NCI-H748 treated with DMSO at 0.1 percent for 48 hours (cell line): ENCODE measurements at places on chromosomes 1 and 21.
A peak's percentile ranks its signal among the peaks of the same experiment; 100 is the strongest.

GRCh38 chr1:6584126-6585080 lies 4.6 kb downstream of the ZBTB48 start:
- DNase-seq = no peak

- DNase-seq = no peak
Measured at GRCh38 chr1:242237051-242237450, 238.2 kb upstream of the MAP1LC3C start.

DNA sequence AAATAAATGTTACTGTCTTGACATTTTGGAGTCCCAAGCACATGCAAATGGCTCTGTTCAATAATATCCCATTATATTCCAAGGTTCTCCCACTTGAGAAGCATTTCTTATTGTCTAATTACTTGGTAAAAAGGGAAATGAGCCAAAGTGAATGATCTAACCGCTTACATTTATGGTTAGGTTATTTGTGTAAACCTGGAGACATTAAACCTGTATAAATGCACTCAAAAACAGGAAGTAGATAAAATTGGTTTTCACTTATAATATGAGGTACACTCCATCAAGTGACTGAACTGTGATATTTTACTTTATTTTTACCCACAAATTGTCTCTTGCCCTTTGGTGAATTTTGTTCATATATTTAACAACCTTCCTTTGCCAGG lies 26.8 kb downstream of the KIF1B start:
- DNase-seq = no peak

DNA sequence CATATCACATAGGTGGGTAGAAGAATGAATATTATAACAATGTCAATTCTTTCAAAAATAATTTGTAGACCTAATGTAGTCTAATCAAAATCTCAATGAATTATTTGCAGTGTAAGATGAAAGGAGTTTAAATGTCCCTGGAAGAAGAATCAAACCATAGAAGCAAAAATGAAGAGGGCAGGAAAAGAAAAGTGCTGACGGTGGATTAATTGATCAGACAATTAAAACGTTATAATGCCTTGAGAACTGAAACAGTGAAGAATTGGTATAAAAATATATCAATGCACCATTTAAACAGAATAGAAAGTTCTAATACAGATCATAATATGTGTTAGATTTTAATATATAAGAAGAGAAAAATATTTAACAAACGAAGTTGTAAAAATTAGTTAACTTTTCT lies 109.8 kb downstream of the TYW3 start:
- no peak for DNase-seq

DNA sequence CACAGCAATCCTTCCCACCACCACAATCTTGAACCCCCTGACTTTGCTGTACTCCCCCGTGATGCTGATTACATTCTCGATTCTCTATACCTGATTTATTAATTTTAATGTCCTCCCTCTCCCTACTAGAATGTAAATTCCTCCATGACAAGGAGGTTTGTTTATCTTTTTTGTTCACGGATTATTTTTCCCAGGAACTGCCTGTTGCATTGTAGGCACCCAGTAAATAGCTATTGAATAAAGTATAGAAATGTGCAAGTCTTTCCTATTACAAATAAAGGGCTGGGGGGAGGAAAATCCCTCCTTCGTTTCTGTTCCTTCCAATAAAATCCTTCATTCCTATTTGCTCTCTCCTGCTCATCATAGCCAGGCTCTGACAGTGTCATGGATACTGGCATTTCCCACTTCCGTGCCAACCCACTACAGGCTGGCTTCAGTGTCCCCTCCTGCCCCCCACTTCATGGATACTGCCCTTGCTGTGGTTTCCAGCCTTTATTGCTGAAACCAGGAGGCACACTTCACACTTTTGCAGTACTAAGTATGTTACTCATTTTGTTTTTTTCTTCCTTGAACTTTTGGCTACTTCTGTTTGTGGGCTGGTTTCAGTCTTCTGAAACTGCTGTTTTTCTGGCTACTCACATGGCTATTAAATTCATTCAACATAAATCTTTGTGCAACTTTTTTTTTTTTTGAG lies 7.5 kb downstream of the KIF1B start:
- no peak for DNase-seq

GRCh38 chr1:244011786-244012185 lies 39.3 kb upstream of the ZBTB18 start:
- DNase-seq = no peak

DNA sequence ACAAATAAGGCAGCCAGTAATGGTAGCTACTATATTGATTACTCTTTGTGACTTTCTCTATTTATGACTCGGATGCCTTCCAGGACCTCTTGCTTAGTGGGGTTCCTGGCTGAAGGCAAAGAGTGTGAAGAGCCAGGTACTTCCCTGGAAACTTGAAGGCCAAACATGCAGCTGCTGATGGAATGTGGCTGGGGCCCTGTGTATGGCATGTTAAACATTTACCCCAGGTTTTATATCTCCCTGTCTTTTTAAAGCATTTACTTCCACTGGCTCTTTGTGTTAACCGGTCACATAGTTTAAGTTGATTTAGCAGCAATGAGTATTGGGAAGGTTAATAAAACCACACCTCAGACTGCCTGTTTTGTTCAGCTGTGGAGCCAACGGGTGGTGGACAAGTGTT lies 45.7 kb upstream of the PAXBP1 start:
- DNase-seq = no peak

DNA sequence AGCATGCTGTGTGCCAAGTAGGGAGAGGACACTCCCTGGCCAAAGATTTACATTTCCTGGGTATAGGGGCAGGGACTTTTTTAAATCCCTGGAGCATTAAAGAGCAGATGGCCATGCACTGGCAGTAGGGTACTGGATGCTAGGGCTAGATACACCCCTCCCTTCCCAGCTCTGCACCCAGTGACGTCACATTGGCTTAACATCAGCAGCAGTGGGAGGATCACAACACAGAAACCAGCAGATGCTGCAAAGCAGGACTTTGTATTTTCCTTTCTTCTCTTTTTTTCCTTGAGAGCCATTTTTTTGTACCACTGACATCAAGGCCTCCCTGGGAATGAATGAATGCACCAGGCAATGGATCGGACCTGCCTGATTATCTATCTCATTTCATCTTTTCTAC lies 243.0 kb downstream of the KAZN start:
- DNase-seq = no peak

DNA sequence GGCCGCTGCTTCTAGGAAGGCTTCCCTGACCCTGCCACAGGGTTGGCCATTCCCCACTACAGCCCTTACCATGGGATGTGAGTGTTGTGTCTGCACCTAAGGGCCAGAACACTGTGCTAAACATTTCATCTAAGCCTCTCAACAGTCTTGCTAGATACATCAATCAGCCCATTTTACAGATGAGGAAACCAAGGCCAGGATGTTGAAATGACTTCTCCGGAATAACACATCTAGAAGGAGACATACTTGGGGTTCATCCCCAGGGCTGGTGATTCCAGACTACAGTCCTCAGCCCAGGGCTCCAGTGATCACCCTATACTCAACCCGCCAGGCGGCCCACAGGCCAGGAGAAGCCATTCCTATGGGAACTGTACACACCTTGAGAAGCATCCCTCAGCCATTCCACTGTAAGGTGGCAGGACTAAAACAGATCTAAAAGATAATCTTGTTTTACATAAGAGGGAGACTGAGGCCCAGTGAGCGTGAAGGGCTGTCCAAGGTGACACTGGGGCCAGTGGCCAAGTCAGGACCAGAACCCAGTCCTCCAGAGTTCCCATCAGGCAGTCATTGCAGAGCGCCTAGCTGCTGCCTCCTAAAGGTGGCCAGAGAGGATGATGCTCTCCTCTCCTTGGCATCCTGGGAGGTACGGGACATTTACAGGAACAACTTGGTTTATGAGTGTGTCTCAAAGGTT lies 119.5 kb downstream of the GLIS1 start:
- DNase-seq = no peak

GRCh38 chr1:3851292-3851691 lies 5.7 kb downstream of the CEP104 start:
- DNase-seq = no peak

DNA sequence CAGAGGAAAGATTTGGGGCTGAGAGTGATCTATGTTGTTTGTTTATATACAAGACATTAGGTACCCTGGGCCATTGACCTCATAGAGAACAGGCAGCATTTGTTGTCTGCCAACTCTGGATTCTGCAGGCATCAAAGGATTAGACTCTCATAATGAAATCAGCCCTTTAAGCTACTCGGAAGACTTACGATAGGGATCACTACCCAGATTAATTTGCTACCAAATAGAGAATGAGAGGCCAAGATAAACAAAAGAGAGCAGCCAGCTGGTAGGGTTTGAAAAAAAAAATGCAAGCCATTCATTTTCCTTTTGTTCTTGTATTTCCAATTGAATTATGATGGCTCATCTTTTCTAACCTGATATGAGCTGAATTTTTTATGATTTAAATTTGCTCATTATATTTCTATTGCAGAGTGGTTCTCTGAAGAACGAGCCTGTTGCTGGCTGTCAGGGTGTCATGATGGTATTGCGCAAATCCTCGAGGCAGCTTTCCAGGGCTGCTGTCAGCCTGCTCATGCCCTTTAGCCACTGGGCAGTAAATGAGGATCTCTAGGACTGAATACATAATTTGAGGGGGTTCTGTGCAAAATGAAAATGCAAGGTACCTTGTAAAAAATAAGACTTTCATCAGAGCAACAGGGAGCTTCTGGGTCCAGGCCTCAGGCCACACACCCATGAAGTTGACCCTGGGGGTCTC lies 116.4 kb upstream of the KCNJ15 start:
- DNase-seq = peak; percentile 80

DNA sequence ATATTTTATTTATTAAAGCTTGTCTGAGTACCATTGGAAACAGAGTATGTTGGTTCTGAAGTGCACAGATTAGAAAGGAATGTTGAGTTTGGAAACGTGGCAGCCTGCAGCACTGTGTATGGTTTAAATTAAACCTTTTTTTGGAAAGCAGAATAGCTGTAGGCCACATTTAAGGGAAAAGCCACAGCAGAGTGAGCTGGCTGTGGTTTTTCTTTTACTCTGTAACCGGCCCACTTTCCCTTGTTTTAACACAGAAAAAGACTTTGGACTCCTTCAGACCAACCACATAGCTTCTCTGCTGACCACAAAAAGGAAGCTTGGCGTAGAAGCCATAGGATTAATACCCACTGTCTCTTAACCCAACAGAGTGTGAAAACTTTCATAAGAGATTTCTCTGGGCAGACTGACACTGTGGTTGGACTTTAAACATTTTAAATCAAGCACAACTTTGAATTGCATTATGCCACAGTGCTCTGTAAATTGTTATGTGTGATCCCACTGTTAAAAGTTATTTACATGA lies 75.2 kb downstream of the NFIA start:
- no peak for DNase-seq

- DNase-seq = no peak
Measured at GRCh38 chr21:17823846-17824245, 4.7 kb upstream of the C21orf91 start.

GRCh38 chr1:56070601-56071000 lies 508.8 kb downstream of the PLPP3 start:
- DNase-seq = no peak

GRCh38 chr1:16888860-16889816 lies 6.6 kb upstream of the RNU1-2 start:
- DNase-seq = no peak

GRCh38 chr1:12548973-12549459 lies 69.0 kb downstream of the DHRS3 start:
- no peak for DNase-seq

DNA sequence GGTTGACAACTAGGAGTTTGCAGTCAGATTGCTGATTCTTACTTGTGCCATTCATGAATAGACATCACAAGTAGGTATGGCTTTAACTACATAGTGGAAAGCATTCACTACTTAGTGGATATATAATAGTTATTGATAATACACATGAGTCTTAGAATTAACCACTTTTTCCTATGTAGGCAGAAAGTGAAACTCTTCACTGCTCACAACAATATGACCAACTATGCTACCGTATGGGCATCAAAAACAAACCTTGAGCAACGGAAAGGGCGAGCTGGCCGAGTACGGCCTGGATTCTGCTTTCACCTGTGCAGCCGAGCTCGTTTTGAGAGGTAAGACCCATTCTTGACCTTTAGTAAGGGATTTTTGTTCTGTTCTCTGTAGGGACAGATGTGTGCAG lies 38.7 kb downstream of the DHX9 start:
- no peak for DNase-seq

DNA sequence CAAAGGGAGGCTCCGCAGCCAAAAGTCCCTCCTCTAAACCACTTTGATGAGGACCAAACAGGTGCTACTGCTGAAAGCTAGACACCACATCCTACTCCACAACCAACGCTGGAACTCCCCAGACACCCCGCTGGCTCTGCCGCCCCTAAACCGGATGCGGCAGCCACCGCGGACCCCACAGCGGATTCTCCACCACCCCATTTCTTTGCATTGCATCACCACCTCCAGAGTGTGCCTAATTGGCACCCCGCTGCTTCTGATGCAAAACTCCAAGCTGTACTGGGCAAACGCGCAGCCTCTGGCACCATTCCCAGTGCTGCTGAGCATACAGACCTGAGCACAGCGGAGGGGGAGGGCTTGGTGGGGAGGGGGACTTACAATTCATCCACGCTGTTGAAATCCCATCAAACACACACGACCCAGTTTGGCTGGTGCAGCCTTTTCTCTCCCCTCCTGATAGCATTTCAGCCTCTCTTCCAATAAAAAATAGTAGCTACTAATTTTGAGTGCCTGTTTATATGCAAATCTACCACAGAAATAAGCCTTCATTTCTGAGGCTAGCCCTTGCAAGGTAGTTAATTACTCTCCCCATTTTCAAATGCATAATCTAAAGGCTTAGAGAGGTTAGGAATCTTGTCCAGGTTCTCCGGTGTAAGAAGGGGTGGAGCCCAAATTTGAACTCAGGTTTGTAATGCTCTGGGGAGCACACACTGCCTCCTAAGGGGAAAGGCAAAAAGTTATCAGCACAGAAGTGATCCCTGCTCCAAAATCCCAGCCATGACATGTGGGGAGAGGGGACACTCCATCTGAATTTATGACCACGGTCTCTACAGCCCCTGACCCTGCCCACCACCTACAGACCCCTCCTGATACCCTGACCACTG lies 12.2 kb upstream of the RGS16 start:
- DNase-seq = peak; percentile 77
